Colonic mucosa (tissue), 4 donors: ENCODE measurements at places on chromosomes 11 and 22. TPM values are rescaled to one million over a fixed set of nuclear protein-coding genes. Genes with fewer than 3 reads are reported as not detected.

DNA sequence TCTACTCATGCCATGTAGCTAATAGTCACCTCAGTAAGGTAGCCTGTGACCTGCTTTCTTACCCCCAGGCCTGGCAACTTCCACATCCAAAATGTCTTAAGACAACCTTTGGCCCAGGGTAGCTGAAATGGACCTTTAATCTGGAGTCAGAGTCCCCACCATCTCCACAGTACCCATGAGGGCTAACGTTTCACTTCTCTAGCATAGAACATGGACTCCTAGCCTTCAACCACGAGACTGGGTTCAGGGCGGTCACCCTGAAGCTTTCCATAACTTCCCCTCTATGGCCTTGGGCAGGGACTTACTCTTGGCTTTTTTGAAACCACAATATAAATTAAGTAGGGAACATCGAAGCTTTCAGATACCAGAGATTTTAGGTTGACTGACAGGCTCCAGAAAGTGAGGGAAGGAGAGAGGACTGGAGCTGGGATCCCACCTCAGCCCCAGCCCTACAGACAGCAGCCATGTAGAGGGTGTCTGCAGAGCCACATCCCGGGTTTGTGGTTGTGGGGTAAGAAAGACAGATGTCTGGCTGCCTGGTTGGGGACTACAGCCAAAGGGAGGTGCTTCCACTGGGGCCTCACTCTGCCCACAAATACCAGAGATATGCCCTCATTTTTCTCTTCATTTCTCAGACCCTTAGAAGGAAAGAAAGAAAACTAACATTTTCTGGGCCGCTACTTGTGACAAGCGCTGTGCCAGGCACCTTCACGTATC, 2.6 kb downstream of the TBC1D10A start:
- no peak for DNase-seq

GRCh38 chr22:49962012-49962750, 1.6 kb downstream of the PIM3 start:
- peak; percentile 89 for DNase-seq

DNA sequence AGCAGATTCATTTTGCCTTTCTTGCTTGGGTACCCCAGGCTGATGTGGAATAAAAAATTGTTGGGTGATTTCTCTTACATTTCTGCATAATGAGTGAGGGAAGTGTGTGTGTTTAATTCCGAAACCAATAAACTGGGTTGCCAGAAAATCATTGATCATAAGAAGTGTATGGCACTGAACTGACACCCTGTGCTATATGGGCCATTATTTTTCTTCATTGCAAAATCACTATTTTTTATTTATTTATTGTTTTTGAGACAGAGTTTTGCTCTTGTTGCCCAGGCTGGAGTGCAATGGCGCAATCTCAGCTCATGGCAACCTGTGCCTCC, 14.6 kb upstream of the HIKESHI start:
- no peak for DNase-seq

DNA sequence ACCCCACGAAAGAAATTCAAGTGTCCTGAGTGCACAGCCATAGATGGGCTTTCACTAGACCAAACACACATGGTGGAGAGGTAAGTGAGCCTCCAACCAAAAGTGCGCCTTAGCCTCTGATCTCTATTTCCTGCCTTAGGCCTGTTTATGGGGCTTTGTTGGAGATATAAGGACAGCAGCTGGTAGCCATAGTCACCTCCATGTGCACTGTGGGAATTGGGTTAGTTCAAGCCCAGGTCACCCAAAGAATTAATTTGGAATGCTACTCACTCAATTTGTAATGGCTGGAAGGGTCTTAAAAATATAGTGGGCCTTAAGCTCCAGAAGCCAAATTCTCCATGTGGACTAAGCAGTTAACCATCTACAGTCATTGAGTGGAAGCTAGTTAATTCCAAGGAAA, 73.6 kb downstream of the ALX4 start:
- no peak for DNase-seq

DNA sequence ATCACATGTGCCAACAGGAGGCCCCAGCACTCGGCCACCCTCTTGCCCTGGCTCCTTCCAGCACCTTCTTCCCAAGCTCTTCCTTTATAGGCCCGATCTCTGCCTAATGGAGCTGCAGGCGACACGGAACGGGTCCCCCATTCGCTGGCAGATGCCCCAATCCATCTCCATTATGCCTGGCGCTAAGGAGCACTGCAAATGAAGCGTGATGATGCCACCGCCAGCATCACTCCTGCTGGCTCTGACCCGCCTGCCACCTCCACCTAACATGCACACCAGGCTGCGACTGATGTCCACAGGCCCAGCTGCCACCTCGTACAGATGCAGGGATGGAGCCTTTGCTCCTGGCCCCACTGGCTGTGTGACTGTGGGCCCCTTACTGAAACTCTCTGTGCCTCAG, 33.5 kb downstream of the ELFN2 start:
- no peak for DNase-seq

GRCh38 chr11:47188259-47188658, 2.0 kb upstream of the PACSIN3 start:
- no peak for DNase-seq

DNA sequence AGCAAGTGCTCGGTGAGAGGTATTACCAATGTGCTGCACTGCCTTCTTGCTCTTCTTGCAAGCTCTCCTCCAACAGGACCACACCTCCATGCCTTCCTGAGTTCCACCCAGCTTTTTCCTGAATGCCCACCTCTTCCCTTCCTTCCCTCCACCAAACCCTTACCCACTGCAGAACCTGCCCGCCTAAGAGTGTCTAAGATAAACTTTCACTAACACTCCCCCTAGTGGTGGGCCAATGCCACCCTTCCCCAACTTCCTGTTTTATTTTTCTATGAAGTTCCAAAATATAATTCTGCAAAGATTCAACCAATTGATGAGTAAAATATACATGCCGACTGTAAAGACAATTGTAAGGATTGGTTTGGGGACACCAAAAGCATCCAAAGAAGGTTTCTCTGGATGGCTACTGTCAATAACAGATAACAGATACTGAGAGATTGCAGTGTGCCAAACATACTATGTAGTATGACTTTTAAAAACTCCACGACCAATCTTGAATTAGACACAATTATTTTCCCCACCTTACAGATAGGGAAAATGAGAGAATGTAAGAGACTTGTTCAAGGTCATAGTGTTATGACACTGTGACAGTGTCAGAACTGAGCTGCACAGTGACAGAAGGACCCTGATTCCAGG, 38.6 kb upstream of the BMAL1 start:
- DNase-seq = peak; percentile 54

DNA sequence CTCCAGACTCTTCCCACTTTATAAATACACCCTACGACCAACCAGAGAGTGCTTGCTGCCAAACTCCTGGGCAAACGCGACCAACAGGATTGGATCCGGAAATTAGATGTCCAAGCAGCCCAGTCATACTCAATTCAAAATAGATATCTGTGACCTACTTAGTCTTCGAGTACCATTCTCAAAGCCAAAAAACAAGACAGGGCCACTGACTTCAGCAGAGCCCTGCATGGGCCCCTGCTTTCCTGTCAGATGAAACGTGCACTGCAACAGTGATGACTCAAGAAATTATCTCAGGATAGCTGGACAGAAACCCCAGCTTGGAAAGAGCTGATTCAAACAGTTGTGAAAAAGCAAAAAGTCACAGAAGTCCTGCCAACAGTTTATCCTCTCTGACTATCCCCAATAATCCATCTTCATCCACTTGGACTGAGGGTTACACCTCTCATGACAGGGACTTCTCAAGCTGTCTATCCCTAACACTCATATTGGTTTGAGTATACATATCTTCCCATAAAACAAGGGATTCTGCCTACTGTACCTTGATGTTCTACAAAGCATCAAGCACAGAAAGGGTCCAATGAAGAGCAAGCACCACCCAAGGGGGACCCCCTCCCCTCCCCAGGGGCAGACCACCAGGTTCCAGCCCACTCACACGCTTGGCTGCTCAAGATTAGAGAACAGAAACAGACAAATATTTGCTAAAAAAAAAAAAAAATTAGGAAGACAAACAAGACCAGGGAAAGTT, 17.4 kb downstream of the SMCO4 start:
- no peak for DNase-seq

- DNase-seq = no peak
Measured at GRCh38 chr11:132248580-132248979, 878.2 kb downstream of the NTM start.

- no peak for DNase-seq
Measured at GRCh38 chr11:131914361-131914774, 544.0 kb downstream of the NTM start.

DNA sequence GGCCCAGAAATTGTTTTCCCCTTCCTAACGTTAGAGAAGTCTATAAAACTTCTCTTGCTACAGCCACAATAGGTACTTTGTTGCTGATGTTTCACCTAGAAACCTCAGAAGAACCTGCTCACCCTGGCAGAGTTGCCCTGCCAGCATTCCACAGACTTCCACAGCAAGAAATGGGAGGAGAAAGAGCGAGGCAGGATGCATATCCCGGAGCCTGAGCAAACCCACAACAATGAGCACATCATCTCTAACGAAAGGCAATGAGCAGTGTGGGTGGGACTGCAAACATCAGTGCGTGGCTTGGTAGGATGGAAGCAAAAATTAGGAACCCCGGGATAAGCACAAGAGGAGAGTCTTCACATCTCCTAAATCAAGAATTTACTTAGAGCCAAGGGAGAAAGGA, 892.3 kb downstream of the OPCML start:
- DNase-seq = no peak

DNA sequence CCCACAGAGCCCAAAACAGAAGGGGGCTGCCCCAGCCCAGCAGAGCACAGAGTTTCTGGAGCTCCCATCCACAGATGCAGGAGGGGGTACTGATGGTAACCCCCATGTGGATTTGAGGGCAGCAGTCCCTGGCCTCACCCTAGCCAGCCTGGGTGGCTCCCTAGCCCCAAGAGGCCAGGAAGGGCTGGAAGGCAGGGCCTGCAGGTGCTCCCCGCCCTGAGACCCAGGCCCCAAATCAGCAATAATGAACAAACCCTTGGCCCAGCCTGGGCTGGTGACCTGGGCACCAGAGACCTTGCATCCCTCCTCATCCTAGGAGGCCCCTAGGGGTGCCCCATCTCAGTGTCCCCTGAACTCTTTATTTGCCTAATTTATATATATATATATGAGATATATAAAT, 61.6 kb downstream of the MORC2 start:
- no peak for DNase-seq

DNA sequence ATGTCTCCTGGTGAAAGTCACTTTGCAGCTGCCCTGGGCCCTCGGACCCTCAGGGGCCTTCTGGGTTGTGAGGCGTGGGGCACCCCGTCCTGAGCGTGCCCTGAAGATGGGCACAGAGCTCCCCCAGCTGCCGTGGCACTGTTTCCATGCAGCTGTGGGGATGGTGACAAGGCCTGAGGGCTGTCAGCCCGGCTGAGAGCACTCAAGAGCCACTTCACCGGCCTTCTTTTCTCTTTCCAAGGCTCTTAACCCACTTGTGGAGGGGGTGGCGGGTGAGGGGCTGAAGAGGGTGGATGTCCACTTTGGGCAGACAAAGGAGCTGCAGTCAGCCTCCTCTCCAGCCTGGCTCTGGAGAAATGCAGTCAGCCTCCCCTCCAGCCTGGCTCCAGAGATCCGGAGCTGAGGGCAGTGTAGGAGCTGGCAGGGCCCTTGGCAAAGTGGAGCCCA, 239.5 kb downstream of the ST3GAL4 start:
- no peak for DNase-seq

GRCh38 chr11:2207773-2208621, 36.4 kb upstream of the TH start:
- peak; percentile 17 for DNase-seq

DNA sequence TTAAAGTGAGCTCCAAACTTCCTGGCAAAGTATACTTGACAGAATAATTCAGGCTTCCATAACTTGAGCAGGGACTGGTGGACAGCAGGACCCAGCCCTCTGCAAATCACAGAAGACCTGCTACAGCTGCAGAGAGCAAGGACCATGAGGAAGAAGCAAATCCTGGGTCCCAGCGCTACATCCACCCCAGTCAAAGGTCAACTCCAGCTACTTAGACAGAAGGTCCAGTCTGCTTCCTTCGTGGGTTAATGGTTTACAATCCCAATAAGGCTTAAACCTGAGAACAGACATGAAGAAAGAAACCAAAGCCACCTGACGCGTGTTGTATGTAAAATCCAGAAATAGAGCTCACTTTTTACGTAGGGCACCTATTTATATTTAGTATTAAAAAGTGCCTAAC, 57.7 kb downstream of the SHANK2 start:
- DNase-seq = peak; percentile 40

GRCh38 chr22:31753005-31753633, 700 bp upstream of the DEPDC5 start:
- DNase-seq = peak; percentile 49

The TIMM10 gene
- 67.1 TPM for total RNA-seq

DNA sequence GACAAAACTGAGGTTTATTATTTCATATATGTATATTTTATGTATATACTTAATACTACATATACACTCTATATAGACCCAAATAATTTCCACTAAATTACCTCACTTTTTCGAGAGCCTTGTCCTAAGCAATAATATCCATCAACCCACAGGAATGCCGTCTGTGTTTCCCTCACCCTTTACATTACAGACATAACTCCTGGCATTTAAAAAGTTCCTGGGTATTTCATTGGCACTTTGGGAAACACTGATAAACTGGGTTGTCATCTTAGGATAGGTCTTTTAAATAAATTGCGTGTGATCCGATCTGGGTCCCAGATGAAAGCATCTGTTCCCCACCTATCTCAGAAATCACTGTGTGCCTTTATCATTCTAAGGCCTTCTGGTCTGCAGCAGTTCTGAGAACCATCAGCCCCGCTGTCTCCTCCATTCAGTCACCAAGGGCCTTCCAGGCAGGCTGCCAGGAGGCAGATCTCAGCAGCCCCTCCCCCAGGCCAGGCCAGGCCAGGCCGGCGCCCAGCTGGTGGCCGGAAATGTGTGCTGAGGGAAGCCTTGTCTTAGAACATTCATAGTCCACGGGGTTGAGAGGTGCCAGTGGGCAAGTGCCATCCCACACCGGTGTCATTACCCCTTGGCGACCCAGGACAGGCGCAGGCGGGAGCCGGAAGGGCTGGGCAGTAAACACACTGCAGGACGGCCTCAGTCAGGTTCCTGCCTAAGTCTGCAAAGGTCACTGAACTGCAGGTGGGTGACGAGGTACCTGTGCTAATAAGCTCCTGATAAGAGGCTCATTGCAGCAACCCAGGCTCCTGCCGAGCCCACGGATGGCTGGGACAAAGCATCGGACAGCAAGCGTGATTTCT, 3.3 kb downstream of the FGF19 start:
- no peak for DNase-seq

DNA sequence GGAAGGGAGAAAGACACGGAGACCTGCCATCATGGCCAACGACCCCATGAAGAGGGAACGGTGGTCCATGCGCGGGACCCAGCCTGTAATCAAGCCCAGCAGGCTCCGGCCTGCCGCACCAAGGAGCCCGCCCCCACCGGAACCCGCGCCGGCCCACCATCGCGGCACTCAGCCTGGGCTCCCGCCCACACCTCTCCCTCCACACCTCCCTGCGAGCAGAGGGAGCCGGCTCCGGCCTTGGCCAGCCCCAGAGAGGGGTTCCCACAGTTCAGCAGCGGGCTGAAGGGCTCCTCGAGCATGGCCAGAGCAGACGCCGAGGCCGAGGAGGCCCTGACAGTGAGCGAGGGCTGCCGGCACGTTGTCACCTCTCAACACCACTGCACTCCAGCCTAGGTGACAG, 1302.8 kb upstream of the CNTN5 start:
- DNase-seq = no peak
